ENCODE measurements at places on chromosomes 2 and 18. TPM values are rescaled to one million over a fixed set of nuclear protein-coding genes. Genes with fewer than 3 reads are reported as not detected.

The SNORC gene
- total RNA-seq = 1.3 TPM

The HOXD3 gene
- 22.4 TPM for total RNA-seq

The MSH2 gene
- 9.4 TPM for total RNA-seq

The STPG4 gene
- 0.49 TPM for total RNA-seq

The SAG gene
- total RNA-seq = not detected

The UGT1A8 gene
- not detected for total RNA-seq
